Gastroesophageal sphincter (tissue), 4 donors: ENCODE measurements at places on chromosomes 3 and 15.

DNA sequence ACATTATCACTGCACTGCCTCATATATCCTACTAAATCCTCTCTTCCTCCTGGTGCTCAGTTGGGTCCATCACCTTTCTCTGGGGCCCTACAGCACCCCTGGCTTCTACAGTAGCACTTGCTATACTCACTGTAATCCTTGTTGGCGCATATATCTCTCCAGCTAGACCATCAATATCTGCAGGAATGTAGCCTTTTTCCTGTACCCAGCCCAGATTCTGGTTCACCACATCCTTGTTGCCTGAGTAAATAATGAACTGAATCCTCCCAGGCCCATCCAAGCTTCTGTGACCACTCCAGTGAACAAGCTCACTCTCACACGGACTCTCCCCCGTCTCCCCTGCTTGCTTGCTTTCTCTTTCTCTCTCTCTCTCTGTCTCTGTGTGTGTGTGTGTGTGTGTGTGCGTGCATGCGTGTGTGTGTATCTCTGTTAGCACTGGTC is 62.5 kb upstream of the LIPC start:
- no peak for ATAC-seq

GRCh38 chr3:127291114-127291513 is 3.3 kb upstream of the PRR20G start:
- ATAC-seq, result no peak

- ATAC-seq, result no peak
Measured at GRCh38 chr3:95350049-95350448, 1287.2 kb downstream of the NSUN3 start.

DNA sequence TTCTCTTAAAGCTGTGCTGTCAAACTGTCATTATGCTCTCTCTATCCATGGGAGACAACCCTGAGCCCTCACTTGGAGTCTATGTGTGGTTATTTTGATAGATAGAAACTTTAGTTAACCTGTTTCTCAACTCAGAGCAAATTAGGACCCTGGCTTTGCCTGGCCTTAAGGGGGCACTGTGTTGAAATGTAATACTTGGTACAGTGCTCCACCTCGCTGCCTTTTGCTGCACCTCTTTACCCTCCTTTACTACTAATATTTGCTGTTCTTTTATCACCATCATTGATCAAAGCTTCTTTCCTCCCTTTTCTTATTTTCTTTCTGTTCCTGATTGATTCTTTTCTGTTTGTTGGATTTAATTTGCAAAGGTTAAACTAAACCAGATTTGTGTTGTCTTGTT is 34.3 kb downstream of the STT3B start:
- no peak for ATAC-seq

DNA sequence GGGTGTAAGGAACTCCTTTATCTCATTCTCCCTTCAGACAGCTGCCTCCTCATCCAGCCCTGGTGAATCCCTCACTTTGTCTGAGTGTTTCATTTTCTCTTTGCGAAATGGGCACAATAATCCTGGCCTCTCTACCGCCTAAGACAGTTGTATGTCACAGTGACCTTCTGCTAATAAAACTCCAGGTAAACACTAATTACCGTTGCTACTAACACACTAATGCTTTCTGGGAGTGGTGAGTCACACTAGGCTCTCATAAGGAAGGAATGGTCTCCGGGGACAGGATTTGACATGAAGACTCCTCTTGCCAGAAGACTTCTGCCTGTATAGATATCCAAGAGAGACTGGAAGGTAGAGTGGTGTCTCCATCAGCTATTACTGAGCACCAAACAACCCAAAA is 71.7 kb upstream of the SNRK start:
- ATAC-seq, result no peak

DNA sequence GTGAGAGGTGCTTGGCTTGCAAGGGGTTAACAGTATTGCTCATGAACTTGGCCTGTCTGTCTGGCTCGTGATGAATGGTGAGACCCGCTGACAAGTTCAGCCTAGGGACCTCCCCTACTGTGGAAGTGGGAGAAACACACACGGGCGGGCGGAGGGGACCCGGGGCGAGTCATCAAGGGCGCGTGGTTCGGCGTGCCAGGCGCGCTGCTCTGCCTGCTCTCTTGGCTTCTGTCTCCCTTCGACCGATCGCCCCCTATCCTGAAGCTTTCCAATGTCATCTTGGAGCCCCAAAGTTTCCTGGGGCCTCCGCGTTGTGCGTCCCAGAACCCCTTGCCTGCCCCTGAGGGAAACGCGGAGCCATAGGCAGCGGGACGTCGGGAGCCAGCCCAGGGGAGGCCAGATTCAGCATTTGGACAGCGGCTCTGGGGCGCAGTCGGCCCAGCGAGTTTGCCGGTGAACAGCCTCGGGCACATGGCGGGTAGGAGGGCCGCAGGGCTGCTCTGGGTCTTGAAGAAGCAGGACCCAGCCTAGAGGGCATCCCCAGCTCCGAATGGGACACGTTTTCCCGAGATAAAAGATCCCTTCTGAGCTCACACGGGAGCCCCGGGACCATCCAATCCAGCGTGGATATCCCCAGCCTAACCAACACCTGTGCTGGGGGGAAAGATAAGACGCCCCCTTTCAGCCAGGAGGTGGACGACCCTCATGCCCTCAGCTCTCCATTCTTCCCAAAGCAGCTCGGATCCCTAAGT is 27.0 kb upstream of the POLG start:
- ATAC-seq, result no peak

DNA sequence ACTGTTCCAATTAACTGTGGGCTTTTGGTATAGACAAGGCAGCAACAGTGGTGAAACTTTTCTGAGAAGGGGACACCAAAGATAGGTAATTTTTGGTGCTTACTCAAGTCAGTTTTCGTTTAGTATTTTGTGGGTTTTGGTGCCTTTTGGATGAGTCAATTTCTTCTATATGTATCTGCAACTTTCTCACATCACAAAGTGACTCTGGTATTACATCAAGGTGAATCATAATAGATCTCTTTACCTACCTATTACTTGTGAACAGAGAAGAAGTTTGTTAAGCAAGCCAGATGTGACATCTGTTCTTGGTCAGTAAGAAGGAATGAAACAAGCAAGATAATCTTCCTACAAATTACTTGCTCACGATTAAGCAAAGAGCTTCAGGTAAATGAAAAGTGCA is 732.4 kb upstream of the DPPA4 start:
- ATAC-seq, result no peak

DNA sequence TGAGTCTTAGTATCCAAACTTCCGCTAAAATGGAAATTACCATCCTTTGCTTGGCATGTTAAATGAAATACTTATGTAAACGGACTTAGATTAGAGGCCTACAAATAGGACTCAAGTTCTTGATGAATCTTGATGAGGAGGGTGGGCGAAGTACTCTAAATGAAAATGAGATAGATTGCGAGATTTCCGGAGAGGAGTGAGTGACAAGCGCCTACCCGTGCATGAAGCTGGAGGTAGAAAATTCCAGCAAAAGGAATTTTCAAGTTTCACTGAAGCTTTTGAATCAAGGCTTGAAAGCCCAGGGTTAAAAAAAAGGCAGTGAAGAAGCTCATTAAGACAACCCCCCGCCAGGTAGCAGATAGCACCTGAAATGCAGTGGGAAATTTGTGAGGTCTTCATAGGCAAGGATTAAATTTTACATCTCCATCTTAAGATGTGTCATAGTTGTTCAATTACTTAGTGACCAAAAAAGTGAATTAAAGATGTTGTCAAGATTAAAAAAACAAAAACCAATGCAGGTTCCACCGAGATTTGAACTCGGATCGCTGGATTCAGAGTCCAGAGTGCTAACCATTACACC is 655 bp upstream of the RAB11A start:
- ATAC-seq, result no peak

GRCh38 chr15:49492151-49492550 is 69.1 kb downstream of the FGF7 start:
- ATAC-seq, result no peak

DNA sequence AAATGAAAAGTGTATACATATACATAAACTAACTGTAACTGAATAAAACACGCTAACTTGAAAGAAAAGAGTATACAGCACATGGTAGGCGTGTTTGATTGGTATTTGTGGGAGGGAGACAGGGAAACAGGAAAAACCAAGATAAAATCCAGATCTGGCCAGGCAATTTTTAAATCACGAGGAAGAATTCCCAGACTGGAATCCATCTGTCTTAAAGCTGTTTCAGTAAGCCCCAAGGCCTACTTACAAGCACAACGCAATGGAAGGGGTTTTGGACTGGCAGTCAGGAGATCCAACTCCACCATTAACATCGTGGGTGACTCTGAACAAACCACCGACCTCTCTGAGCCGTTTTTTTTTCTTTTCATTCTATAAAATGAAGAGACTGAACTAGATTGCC is 195.8 kb downstream of the OSBPL10 start:
- no peak for ATAC-seq

DNA sequence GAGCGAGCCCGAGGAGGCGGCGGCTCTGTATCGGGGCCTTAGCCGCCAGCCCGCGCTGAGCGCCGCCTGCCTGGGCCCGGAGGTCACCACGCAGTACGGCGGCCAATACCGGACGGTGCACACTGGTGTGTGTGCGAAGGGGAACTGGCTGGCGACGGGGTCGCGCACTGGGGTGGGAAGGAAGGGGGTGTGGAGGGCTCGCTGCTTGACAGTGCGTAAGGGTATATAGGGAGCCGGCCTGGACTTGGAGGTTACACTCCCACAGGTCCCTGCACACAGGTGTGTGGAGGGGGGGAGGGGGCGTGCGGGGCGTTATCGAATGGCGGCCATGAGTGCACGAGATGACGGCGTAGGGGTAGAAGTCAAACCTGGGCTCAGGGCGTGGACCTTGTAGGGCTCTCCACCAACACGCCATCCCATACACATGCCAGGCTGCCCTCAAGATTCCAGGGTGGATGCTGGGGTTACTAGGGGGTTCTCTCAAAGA is 389 bp downstream of the APEH start:
- peak; percentile 20 for ATAC-seq

DNA sequence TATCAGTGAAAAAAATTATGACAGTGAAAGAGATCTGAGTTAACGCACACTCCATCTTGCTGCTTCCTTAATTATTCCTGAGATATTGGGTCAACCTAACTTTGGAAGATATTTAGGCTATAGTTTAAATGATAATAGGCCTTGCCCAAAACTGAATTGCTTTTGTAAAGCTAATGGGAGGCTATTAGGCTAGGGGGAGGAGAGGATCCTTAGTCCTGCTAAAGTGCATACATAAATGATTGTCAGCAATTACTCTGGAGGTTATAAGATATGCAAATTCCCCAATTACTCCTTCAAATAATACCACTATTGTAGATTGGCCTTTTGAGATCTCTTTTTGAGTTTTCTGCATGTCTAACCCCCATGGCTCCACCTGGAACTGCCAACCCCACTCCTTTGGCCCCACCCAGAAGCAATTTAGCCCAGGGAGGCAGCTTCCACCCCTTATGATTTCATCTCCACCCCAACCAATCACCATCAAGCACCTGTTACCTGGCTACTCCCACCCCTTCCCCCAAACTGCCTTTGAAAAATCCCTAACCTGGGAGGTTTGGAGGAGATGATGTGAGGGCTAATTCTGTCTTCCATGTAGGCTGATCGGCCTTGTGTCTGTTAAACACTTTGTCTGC is 509.3 kb upstream of the TGFBR2 start:
- ATAC-seq, result no peak

DNA sequence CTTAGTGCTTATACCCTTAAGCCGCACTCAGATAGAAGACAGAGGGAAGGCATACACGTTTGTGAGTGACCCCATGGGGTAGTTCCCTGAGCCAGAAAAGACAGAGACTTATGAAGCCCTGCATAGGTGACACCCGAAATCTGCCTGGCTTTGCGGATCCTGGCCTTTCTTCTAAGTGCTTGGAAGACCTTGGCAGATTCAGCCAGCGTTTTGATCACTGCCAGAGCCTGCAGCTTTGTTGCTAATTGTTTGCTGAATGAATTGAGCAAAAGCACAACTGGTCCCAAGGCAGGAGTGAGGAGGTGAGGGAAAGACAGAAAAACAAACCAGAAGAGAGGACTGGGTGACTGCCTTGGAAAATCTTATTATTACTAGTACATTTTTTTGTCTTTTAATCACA is 168.3 kb upstream of the ICE2 start:
- no peak for ATAC-seq

DNA sequence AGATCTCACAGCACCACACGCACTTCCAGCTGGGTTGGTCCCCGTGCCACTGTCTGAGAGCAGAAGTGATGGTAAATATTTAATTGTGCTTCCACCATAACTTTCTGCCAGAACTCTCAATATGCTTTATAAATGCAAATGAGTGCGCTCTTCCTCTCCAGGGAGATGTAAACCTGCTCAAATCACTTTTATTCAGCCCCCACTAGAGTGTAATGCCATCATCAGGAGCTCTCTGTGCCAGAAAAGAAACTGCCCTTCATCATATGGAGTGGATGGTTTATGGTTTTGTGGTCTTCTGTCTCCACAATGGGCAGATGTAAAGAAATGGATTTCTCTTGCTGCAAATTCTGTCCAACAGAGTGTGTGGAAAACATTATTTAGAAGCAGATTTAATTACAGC is 127.0 kb downstream of the EPHB1 start:
- no peak for ATAC-seq

- peak; percentile 22 for ATAC-seq
Measured at GRCh38 chr3:169771497-169772304, 1.5 kb upstream of the MYNN start.

DNA sequence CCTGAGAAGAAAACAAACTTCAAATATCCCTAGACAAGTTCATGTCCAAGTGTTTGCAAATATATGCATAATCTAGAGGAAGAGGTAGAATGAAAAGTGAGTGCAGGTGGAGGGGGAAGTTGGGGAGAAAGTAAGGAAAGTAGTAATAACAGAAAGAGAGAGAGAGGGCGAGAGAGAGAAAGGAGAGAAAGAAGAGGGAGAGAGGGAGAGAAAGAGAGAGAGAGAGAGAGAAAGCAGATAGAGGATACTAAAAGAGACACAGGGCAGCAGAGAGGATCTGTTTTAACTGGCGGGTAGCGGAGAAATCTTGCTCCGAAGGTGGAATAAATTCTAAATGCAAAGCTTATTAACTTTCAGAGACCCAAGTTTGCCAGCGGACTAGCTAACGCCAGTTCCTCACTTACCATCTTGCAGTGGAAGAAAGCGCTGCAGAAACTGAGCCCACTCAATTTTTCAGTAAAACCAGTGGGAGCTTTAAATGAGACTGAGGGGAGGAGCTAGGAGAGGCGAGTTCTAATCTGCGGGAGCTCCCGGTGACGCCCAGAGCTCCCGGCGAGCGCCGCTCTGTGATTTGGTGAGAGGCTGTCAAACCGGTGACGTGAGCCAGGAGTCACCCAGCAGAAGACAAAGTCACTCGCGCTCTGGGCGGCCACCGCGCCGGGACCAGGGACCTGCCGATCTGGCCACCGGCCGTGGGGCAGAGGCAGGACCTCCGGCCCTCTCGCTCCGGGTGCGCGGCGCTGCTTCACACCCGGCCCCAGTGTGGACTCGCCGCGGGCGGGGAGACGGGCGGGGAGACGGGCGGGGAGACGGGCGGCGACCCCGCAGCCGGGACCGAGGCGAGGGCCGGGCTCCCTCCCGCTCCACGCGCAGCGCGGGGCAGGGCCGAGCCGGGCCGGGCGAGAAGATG is at the start of gene GMNC:
Gene GMNC (minus strand): TSS at position 486 of the 910 bp plus-strand sequence. CDS start 79 bp downstream, at position 407.
- peak; percentile 99 for ATAC-seq

- no peak for ATAC-seq
Measured at GRCh38 chr3:139339219-139339906, 4.5 kb upstream of the MRPS22 start.
